ENCODE measurements at places on chromosomes 5 and 9. TPM values are rescaled to one million over a fixed set of nuclear protein-coding genes. Genes with fewer than 3 reads are reported as not detected.

GRCh38 chr9:6827439-6828145 lies 69.8 kb downstream of the KDM4C start:
- DNase-seq: peak; percentile 50

GRCh38 chr5:58457050-58457449 lies 2.8 kb downstream of the PLK2 start:
- DNase-seq: no peak

DNA sequence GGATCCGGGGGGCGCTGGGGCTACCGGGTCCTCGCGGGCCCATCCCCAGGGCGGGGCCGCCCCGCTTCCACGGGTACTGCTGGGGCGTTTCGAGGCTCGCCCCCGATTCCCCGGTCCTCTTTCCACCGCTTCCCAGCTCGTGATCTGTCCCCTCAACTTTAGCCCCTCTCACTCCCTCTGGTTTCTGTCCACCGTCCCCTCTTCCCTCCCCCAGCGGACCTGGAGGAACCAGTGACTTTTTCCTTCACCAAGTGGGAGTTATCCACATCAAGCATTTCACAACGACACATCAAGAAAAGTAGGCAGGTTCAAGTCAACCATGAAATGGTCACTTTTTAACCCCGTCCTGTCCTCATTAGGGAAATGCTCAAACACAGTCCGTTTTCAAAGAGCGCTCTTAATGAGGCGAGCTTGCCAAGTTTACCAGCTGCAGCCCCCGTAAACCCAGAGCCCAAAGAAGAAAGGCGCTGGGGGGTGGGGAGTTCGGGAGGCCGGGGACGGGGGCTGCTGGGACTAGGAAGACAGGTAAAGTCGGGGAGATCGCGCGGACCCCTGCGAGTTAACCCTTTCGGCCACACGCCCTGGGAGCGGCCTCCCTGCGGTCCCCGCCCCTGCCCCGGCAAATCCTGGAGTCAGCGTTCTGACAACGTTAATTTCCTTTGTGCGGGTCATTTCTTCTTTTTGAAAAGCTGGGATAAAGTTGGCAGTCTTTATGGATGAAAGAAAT lies 2.1 kb upstream of the NFIB start:
- DNase-seq: no peak

- no peak for DNase-seq
These were observed 55.0 kb downstream of the GARNL3 start for GRCh38 chr9:127319366-127320114.

DNA sequence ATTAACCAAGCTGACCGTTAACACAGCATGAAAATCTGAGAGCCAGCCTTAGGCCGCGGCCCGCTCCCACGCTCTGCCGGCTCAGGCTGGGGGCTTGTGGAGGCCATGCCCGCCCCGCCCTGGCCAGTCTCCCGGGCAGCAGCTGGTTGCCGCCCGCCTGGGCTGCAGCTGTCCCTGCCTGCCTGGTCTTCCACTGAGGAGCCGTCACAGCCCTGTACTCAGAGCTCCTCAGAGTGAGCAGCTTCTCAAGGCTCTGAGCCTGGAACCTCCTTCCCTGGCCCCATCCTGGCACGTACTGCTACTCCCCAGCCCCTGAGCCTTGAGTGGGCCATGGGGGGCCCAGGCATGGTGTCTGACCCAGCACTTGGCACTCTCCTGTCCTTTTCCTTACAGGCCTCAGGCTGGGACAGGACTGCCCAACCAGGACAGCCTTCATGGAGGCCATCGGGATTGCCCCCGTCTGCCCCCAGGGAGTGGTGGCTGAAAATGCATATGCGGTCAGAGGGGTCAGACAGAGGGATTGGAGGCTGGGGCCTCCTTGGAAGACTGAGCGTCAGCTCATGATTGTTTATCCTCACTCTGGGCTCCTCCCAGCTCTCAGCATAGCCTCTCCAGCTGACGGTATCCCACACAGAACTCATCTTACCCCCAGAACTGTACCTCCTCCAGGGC lies 11.9 kb downstream of the FGFR4 start:
- no peak for DNase-seq

DNA sequence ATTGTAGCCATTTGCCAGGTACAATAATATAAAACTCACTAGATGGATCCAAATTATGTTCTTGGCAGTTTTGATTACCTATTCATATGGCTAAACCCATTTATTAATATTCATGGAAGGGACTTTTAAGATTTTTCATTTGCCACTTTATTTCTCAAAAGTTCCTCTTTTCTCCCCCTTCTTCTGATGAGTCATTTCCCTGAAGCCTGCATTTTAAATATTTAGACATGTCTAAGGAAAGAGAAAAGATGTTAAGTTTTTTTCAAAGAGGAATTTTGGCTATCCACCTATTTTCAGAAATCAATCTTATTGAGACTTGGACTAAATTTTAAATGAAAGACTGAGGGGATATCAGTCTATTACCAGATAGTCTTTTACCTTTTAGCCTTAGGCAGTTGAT lies 1189.4 kb downstream of the EFNA5 start:
- DNase-seq: no peak

The DOK3 gene
- polyA plus RNA-seq: 4.4 TPM

The LCN6 gene
- not detected for polyA plus RNA-seq

The HAVCR1 gene
- 2.9 TPM for polyA plus RNA-seq

The PCDHB2 gene
- 6.3 TPM for polyA plus RNA-seq

All from left renal pelvis (tissue), 4 donors.